ENCODE measurements at places on chromosomes 6 and 20. TPM values are rescaled to one million over a fixed set of nuclear protein-coding genes. Genes with fewer than 3 reads are reported as not detected.

DNA sequence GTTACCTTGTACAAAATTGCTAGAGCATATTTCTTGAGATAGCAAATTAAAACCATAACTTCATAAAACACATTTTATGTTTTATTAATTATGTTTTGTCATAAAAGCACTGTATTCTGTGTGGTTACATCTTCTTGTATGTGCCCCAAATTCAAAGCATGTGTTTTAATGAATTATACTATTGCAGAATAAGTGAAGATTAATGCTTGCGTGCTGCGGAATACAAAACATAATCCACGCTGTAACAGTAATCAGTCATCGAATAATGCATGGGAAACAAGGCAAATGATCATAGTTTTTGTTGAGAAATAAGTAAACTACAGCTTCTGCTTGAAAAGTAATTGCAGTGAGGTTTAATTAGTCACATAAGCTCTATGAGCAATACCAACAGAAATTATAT lies 459.2 kb upstream of the SOX4 start:
- DNase-seq, result no peak

GRCh38 chr6:55913228-55914195 lies 38.1 kb upstream of the BMP5 start:
- DNase-seq, result peak; percentile 63

DNA sequence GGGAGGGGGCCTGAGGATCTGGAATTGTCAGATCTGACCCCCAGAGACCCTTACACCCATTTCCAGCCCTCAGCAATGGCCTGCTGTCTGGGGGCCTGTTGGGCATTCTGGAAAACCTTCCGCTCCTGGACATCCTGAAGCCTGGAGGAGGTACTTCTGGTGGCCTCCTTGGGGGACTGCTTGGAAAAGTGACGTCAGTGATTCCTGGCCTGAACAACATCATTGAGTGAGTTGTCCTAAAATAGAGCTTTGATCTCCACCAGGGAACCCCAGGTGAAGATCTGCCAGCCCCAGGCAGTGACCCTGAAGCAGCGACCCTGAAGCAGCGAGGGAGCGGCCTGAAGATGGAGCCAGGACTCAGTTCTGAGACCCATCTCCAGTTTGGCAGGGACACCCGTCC lies 2.2 kb downstream of the BPIFA1 start:
- DNase-seq, result no peak

POU3F2 gene
- not detected for total RNA-seq

GRCh38 chr6:153231048-153231646 lies 100.1 kb upstream of the RGS17 start:
- DNase-seq, result peak; percentile 46

- DNase-seq, result no peak
Measured at GRCh38 chr20:36957875-36958667, 6.6 kb upstream of the SAMHD1 start.

PGC gene
- not detected for total RNA-seq

DNA sequence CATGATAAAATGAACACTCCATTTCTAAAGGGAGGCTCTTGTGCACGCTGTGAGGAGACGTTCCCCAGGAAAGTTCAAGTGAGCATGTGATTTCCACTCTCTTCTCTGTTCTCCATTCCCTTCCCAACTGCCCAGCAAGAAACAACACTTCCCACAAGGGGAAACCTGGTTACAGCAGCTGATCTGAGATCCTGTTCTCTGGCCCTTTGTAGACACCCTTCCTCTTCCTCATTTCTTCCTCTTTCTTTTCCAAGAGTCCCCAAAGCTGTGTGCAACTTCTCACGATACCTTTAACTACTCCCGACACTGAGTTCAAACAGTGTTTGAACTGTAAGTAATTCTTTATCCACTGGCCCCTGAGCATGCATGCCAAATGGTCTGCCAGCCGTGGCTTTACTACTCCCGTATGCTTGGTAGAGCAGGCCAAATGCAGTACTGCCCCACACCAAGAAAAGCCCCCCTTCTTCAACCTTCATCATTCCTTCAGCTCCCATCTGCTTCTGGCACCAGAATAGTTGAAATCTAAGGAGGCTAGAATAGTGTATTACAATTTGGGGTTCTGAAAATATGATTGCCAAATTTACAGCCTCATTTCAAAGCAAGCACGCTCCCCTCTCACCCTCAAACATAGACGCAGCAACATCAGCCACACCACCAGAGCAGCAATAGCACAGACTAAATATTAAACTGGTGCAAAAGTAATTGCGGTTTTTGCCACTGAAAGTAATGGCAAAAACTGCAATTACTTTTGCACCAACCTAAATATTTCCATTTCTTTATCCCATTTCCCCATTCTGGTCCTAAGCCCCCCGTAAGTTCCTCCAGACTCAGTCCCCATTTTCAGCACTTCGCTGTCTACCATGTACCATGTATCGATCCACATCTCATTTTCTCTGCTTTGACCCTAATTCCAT lies 4.3 kb downstream of the HLA-DMB start:
- no peak for DNase-seq

ATXN1 gene
- 39.3 TPM for total RNA-seq

PSORS1C2 gene
- not detected for total RNA-seq

C6orf58 gene
- total RNA-seq, result not detected

DNA sequence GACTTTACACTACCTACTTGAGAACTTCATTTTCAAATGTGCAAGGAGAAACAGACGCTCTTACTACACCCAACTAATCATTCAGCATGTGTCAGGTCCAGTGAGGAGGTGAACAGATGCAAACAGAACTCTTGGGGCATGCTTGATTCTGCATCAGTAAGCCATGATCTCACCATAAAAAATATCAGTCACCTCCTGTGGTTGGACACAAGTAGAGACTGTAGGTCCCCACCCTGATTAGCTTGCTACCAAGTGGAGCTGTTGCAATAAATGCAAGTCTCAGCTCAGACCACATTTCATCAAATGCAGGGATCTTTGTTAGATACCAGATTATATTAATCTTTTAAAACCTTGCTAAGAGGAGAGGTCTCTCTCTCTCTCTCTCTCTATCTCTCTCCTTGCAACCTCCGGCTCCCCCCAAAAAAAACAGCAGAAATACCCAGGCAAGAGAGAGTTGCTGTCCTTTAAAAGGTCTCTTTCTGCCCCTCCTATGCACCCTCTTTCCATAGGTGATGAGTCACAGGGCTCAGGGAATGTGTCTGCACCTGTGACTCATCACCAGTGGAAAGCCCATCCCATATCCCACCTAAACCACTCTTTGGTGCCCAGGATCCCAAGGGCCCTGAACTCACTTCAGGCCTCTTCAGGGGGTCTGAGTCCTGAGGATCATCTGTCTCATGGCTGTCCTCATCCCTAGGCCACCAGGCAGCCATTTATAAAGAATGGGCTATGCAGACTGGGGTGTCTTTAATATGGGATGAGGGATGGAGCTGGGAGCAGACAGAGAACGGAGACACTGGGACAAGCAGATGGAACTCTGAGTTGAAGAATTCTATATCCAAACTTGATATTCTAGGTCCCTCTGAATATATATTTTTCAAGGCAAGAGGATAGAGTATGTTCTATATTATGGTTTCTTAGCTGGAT lies 154.5 kb downstream of the QRSL1 start:
- DNase-seq, result peak; percentile 7

DNA sequence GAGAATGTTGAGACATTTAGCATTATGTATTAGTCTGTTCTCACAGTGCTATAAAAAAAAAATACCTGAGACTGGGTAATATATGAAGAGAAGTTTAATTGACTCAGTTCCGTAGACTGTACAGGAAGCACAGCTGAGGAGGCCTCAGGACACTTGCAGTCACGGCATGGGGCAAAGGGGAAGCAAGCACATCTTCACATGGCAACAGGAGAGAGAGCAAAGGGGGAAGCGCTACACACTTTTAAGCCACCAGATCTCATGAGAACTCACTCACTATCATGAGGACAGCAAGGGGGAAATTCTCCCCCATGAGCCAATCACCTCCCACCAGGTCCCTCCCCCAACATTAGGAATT lies 26.8 kb upstream of the TFAP2A start:
- DNase-seq, result no peak

MRAP2 gene
- total RNA-seq, result 0.33 TPM

DNA sequence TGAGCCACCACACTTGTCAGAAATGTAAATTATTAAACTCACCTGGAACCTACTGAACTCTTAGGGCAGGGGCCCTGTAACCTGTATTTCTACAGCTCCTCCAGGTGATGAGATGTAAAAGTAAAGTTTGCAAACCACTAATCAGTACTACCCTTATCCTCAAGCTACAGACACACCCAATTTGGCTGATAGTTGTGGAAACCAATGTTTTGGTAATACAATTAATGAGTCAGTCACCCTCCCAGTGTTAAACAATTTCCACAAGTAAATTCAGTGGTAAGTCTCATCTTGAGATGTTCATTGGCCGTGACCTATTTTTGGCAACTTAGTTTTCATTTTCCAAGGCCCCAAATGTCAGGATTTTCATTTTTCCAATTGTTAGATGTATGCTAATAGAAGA lies 29.6 kb downstream of the GCNT2 start:
- DNase-seq, result no peak

- DNase-seq, result no peak
Measured at GRCh38 chr20:44489931-44490330, 14.3 kb downstream of the TTPAL start.

GRCh38 chr20:33814238-33814712 lies 3.1 kb downstream of the CHMP4B start:
- no peak for DNase-seq
